A549 treated with GW870086 at 1 μM for 4 hours (cell line): ENCODE measurements at places on chromosomes 2 and 18. TPM values are rescaled to one million over a fixed set of nuclear protein-coding genes. Genes with fewer than 3 reads are reported as not detected.

LYG2 gene
- total RNA-seq, result not detected in 5 replicates

SAG gene
- total RNA-seq, result 0.02 TPM in 1 of 5 replicates, not detected in the others

RNF152 gene
- total RNA-seq, result 0.02 to 0.52 TPM (median 0.17 TPM) in 5 replicates

PDCL3 gene
- total RNA-seq, result 37.7 to 45.4 TPM (median 39.2 TPM) in 5 replicates

ZNF892 gene
- total RNA-seq, result 0.26 to 0.69 TPM (median 0.43 TPM) in 5 replicates

DSG4 gene
- total RNA-seq, result not detected in 5 replicates

STAT4 gene
- 3.9 to 7.0 TPM (median 5.5 TPM) in 5 replicates for total RNA-seq

ZNF521 gene
- total RNA-seq, result not detected in 5 replicates

MTCL1 gene
- 49.9 to 68.0 TPM (median 63.1 TPM) in 5 replicates for total RNA-seq
